ENCODE measurements at places on chromosomes 4 and X. TPM values are rescaled to one million over a fixed set of nuclear protein-coding genes. Genes with fewer than 3 reads are reported as not detected.

Gene FGA
- not detected for total RNA-seq

Gene OPHN1
- total RNA-seq, result 0.03 TPM

Gene XAGE1A
- not detected for total RNA-seq

Gene TKTL1
- 1.00 TPM for total RNA-seq

Gene MAD2L1
- total RNA-seq, result 7.4 TPM

Data from CD8-positive, alpha-beta T cell (primary cell).